ENCODE measurements at places on chromosomes 12 and 14.

DNA sequence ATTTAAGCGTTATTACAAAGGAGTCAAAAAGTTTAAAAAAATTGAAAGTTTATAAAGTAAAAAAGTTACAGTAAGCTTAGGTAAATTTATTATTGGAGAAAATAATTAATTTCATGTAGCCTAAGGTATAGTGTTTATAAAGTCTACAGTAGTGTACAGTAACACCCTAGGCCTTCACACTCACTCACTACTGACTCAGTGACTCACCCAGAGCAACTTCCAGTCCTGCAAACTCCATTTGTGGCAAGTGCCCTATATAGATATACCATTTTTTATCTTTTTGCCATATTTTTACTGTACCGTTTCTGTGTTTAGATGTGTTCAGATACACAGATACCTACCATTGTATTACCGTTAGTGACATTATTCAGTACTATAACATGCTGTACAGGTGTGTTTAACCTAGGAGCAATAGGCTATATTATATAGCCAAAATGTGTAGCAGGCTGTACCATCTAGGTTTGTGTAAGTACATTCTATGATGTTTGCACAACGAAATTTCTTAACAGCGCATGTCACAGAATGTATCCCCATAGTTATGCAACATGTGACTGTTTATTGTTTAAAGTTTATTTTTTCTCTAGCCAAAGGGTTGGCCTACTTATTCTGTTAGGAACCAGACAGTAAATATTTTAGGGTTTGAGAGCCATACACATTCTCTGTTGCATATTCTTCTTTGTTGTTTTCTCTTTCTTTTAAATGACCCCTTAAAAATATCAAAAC lies 155.5 kb downstream of the PCNX1 start:
- no peak for DNase-seq

DNA sequence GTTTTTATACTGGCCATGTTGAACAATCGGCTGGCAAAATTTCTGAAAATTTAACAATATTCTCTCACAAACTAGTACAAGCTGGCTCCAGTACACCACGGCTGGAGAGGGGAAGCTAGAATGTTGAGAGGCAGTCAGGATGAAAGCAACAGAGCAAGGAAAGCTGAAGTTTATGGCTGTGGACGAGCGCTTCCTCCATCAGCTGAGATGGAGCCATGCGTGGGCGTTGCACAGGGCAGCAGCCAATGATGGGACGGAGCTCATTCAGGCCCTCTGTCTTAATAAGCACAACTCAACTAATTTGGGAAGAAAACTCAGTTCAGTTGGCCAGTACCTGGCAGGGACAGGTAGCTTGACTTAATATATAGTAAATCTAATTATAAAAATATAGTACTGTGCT lies 14.1 kb upstream of the DCP1B start:
- DNase-seq, result no peak

DNA sequence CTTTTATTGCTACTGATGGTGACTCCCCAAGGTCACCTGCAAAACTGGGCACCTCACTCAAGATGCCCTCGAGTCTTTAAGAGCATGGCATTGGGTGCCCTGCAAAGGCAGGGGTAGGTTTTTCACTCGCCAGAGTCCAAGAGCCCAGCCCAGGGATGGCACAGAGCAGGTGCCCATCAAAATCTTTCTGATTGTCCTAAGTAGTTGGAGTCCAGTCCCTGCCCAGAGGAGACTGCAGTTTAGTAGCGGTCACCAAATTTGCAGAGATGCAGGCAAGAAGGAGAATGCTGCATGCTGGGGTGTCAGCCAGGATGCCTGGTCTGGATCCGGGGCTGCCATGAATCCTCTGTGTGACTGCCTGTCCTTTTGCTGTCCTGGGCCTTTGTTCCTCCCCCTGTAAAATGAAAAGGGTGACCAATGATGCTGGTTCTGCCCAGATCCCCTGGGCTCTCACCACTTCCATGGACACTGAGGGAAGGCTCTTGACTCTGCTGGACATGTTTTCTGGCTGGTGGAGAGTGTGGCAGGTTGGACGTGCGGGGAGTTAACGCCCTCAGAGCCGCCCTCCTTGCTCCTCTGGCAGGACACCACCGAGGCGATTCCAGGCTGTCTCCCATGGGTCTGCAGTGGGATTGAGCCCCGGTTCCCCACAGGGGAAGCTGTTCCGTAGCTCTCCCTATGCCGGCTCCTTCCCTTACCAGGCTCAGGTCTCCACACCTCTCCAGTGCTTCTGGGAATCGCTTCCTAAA lies 41.3 kb downstream of the DLK1 start:
- no peak for DNase-seq

DNA sequence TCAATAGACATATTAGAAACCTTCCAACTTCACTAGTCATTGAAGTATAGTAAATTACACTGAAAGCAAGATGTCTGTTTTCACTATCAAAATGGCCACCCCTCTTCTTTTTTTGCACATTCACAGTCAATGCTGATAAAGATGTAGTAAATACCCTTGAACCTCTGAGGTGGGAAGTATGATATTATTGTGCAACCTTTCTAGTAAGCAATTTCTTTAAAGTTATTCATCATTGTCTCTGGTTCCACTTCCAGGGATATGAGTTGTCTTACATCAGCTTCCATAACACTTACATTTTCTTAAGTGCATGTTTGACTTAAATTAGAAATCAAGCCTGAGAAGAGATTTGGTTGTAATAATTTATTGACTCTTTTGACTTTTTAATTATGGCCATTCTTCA lies 453.9 kb upstream of the MGAT4C start:
- DNase-seq, result no peak

GRCh38 chr12:57461276-57461916 lies 1.8 kb downstream of the GLI1 start:
- no peak for DNase-seq

- DNase-seq, result no peak
Measured at GRCh38 chr12:117188961-117189724, 1.1 kb downstream of the FBXO21 start.

- no peak for DNase-seq
Measured at GRCh38 chr12:124481772-124482566, 85.4 kb downstream of the NCOR2 start.
